ENCODE measurements at places on chromosomes 3 and 15.

GRCh38 chr3:196942915-196943277, 568 bp upstream of the NCBP2 start:
- DNase-seq, result peak; percentile 48

DNA sequence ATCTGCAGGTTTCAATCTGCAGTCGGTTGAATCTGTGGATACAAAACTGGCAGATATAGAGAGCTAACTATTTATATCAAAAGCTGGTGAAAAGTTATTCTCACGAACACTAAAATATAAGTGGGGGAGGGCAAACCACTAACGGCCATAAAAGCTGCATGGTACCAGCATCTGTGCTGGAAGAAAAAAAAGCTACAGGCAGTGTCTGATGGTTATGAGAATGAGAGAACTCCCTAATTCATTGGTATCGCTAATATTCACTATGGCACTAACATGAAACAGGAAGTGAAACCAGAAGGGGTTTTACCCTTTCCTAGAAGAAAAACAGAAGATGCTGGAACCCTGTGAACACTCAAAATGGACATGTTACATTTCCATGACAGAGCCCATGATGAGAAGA, 15.9 kb downstream of the CEP70 start:
- DNase-seq, result no peak

DNA sequence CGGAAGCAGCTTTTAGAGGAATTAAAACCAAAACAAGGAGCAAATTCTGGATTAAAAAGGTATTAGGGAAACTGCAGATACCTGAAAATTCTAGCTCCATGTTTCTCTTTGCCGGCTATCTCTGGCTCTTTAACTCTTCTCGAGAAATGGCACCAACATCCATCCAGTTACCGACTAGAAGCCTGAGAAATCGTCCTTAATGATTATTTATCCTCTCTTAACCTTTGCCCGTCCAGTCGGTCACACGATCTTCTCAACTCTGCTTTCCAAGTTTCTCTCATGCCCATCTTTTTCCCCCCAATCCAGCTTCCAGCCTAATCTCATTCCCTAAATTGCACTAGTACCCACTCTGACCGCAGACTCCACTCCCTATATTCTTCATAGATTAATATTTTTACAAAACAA, 596 bp upstream of the SGO1 start:
- no peak for DNase-seq

GRCh38 chr3:34183611-34184340, 385.3 kb downstream of the PDCD6IP start:
- no peak for DNase-seq

DNA sequence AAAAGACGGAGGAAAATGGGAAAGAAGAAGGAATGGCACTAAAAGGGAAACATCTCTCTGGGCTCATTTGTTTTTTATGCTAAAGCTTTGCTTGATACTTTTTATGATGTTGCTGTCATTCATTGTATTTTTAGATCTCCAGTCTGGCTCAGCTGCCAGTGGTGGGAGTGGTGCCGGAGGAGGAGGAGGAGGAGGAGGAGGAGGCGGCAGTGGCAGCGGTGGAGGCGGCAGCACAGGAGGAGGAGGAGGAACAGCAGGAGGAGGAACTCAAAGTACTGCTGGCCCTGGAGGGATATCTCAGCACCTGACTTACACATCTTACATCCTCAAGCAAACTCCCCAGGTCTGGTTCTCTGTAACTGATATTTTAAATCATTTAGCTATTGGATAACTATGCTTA, 49.6 kb downstream of the MAP6D1 start:
- no peak for DNase-seq

DNA sequence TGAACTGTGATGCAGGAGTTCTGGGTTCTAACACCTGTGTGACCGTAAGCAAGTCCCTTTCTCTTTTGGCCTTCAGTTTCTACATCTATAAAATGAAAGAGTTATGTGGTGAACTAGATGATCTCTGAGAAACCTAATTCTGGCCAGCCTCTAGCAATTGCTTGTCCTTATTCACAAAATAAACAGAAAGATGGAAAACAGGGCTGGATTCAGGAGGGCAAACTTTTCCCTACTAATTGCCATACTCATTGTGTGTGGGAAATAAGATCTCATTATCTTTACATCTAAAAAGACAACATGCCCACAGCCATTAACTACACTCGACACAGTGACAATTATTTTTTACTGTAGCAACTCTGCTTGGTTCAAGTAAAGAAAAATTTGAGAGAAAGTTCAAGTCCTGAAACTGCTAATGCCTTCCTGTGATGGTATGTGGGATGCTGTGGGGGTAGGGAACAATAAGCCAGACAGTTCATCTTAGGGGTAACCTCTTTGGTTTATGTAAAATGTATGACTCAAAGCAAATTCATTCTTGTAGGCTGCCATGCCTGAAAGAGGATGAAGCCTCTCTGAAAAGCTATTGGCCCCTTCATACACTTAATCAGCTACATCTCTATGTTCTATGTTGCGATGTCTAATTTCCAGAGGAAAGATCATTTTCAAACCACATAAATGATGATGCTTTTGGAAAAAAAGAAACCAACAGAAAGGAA, 177.6 kb upstream of the BCL6 start:
- no peak for DNase-seq

GRCh38 chr3:37287776-37288175, 113.4 kb upstream of the LRRFIP2 start:
- no peak for DNase-seq

GRCh38 chr15:80106051-80106450, 46.6 kb downstream of the ZFAND6 start:
- DNase-seq, result no peak

GRCh38 chr3:196177567-196177966, 33.6 kb downstream of the ZDHHC19 start:
- no peak for DNase-seq

GRCh38 chr3:54698054-54698453, 229.8 kb downstream of the LRTM1 start:
- DNase-seq, result no peak

GRCh38 chr3:145620002-145620401, 541.0 kb downstream of the PLOD2 start:
- DNase-seq, result no peak

DNA sequence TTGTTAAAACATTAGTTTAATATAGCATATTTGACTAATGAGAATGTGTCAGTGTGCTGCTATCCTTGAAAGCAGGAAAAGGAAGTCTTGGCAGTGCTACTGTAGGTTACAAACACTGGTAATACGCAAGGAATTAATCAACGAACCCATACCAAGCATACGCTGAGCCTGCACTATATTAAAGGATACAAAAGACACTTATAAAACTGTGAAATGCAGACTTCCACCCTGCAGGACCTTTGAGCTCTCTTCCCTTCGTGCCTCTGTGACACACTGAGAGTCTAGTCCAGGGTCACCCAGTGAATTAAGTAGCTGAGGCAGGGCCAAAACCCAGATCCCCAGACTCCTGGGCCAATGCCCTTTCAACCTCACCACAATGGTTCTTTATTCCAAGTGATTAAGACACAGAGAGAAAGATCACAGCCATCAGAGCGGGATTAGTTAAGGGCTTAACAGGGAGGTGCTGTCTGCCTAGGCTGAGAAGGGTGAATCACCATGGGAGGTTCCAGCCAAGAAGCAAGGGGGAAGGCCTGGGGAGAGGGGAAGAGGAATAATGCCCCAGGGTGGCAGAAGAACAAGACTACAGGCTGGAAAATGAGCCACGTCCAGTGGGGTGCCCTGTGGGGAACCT, 6.8 kb downstream of the ANXA2 start:
- peak; percentile 38 for DNase-seq

DNA sequence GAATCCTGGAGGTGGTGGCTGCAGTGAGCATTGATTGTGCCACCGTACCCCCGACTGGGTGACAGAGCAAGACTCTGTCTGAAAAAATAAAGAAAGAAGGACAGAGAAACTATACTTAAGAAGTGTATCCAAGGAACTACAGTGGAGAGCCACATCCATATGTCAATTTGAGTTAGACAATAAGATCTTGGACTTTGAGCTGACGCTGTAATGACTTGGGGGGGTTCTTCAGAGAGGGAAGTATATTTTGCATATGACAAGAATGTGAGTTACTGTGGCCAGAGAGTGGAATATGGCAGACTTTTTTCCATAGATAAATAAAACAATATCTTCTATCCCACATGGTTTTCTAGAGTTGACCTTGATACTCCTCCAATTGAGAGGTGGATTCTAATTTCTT, 52.6 kb upstream of the TEX264 start:
- DNase-seq, result no peak

- no peak for DNase-seq
Observed at GRCh38 chr15:49468481-49468839, 45.4 kb downstream of the FGF7 start.

GRCh38 chr3:190709351-190709773, 153.1 kb downstream of the GMNC start:
- DNase-seq, result no peak

DNA sequence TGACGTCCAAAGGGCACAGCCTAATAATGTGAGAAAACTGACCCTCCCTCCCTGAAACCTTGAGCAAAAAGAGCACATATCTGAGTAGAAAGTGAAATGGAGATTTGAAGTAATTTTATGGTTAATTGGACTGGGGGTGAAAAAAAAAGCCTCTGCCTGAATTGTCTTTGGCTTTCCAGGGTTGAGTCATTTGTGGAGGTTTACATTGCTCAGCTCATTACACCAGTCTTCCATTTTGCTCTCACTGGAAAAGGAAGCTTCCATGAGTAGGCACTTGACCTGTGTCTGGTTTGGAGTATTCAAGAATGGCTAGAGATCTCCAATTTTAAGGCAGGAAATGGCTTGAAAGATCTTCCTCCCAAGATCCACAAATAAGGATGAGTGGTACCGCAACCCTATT, 273.9 kb downstream of the PDCD6IP start:
- no peak for DNase-seq

GRCh38 chr15:68051109-68051508, 3.0 kb upstream of the PIAS1 start:
- no peak for DNase-seq

DNA sequence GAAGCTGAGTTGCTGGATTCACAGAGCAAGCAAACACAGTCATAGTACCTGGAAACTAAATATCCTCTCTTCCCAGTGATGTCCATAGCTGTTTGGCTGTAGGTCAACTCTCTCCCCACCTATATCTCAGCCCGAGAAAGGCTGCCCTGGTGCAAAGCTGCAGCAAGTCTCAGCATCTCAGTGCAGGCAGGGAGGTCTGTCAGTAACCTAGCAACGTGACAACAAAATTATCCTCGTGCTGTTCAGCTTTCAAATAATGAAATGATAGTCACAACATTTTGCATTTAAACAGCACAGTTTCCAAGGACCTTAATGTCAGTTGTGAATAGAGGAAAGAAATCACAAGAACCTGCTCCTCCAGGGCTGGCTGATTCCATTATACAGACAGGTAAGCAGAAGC, 83.6 kb downstream of the CHST2 start:
- no peak for DNase-seq

DNA sequence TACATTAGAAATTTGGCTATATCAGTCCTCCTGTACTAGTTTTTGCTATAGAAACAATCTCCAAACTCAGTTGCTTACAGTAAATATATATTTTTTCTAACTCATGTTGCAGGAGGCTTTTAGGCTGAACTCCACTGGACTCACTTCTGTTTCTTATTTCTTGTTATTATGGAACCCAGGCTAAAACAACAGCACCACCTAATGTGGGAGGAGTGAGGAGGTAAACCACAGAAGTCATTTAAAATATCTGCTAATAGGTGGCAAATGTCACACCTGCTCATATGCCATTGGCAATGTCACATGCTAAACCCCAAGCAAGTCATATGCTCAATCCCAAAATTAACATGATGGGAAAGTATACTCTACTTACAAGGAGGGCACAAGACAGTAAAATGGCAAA, 462.2 kb downstream of the PLOD2 start:
- DNase-seq, result no peak

DNA sequence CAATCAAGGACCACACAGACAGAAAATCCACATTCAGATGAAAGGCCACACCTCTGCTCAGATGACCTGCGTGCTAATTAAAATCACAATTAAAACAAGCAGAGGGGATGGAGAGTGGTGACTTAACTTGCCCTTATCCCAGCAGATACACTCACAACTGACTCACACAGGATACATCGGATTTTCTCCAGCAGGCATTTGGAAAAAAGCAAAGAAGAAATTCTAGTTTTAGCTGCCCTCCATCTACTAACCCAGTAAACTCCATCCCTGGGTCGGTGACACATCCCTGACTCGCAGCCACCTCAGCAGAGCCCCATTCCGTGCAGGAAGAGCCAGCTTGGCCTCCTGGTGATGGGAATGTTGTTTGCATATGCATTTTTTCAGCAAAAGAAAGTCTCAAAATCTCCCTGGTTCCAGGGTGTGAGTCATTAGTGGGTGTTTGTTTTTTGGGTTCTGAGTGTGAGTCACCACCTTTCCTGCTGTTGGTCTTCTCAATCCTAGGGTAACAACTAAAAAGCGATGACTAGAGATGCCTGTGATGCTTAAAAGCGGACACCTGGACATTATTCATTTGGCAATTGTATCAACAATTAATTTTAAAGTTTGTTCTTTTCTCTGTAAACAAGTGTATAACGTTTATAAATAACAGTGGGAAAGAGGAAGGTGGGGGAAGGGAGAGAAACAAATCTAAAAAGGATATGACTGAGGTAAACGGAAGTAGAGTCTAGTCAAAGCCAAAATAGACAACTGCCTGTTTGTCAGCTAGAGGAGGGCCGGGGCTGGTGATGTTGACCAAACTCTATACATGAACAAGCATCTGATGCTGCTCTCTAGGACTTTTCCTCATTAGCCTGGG, 49.8 kb upstream of the SLC4A7 start:
- no peak for DNase-seq

GRCh38 chr3:79818015-79818414, 50.2 kb upstream of the ROBO1 start:
- no peak for DNase-seq

DNA sequence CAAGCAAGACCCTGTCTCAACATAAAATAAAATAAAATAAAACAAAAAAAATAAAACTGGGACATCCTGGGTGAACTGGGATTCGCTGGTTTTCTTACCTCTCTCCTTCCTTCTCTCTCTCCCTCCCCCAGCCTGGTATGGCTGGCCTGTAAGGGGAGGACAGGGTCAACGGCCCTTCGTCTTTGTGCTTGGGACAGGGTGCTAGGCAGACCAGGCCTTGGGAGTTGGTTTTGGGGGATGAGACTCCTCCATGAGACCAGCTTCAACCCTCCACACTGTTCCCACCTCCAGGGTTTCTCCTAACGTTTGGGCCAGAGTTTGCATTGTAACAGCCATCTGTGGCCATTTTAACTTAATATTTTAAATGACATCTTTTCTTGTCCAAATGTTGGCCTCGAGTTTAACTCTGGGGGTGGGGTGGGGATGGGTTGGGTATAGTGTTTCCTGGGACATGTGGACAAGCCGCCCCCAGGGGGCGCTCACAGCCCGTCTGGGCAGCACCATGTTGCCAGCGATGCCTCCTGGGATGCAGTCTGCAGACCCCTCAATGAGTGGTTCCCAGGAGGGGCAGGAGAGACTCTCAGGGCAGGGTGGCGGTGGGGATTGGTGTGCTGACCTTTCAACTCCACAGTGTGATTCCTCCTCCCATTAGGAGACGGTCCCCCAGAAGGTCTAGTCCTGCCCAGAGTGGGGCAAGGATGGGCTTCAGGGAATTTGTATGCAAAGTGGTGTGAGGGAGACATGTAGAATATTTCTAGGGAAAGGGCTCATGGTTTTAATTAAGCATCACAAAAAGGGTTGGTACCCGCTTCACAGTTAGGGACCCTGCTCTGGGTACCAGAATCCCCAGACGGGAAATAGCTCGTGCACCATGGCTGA, 37.7 kb upstream of the LCTL start:
- peak; percentile 77 for DNase-seq
